ENCODE measurements at places on chromosomes 2 and 18.

GRCh38 chr2:224517963-224518362, 67.2 kb downstream of the CUL3 start:
- DNase-seq, result no peak

- no peak for DNase-seq
Observed at GRCh38 chr2:103656558-103656957, 894.7 kb downstream of the TMEM182 start.

- no peak for DNase-seq
Observed at GRCh38 chr2:232058063-232058877, 96.8 kb downstream of the DIS3L2 start.

GRCh38 chr18:36323421-36323820, 25.9 kb downstream of the FHOD3 start:
- DNase-seq, result no peak

- DNase-seq, result no peak
Observed at GRCh38 chr18:51151568-51152511, 45.6 kb downstream of the MEX3C start.

- no peak for DNase-seq
Observed at GRCh38 chr18:74996996-74997395, 211.9 kb downstream of the PTGR3 start.

- no peak for DNase-seq
Observed at GRCh38 chr18:54086863-54087262, 137.6 kb downstream of the MBD2 start.

GRCh38 chr2:202418511-202418910, 42.4 kb downstream of the BMPR2 start:
- no peak for DNase-seq

DNA sequence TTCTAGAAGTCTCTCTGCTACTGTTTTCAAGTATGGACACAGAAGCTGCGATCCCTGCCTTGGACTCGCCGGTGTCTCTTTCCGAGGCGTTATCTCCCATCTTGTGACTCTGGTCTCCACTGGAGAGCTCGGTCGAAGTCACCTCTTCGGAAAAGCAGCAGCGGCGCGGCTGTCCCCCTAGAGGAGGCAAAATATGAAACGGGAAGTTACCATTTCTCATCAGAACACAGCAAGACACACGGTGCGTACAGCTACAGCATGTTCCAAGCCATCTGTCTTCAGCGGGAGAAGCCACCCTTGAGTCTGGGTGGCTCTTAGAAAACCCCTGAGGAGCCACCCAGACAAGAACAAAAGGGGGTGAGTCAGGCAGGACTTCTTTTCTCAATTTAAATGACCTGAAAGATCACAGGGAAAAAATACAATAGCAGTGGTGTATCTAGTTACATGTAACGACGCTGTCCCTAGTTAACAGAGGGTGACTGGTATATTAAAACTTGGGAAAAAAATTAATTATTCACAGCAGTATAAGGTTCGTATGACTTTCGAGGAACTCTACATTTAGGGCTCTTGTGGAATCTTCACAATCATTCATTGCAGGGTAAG, 114.8 kb downstream of the ZNF516 start:
- no peak for DNase-seq

GRCh38 chr18:60024857-60025256, 125.1 kb downstream of the PMAIP1 start:
- no peak for DNase-seq

GRCh38 chr2:208033701-208034502, 8.6 kb upstream of the PLEKHM3 start:
- DNase-seq, result no peak

DNA sequence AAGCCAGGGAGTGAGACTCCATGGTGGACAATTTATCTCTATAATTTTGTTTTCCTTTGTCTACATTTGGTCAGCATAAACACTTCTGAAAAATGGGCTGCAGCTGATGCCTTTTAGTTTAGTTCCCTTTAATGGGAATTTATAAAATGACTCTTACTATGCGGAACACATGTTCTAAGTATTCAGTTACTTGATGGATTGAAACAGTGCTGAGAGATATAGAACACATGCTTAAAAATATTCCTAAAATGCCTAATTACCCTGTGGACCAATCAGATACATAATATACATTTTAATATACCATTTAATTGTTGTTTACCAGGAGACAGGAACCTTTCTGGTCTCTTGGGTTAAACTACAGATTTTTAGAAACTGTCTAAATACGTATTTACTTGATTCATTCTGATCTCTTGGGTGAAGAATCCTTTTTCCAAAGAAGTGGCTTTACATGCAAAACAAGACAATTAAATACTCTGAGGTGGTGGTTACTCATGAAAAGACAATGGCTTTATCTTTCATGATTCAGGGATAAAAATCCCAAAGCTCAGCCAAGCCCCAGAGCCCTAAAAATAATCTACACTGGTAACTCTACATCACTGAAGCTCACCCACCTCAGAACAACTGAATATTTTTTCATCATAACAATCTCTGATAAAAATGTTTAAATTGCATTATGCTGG, 128.1 kb upstream of the SERTAD2 start:
- DNase-seq, result no peak
